ENCODE measurements at places on chromosomes 13 and 19.

DNA sequence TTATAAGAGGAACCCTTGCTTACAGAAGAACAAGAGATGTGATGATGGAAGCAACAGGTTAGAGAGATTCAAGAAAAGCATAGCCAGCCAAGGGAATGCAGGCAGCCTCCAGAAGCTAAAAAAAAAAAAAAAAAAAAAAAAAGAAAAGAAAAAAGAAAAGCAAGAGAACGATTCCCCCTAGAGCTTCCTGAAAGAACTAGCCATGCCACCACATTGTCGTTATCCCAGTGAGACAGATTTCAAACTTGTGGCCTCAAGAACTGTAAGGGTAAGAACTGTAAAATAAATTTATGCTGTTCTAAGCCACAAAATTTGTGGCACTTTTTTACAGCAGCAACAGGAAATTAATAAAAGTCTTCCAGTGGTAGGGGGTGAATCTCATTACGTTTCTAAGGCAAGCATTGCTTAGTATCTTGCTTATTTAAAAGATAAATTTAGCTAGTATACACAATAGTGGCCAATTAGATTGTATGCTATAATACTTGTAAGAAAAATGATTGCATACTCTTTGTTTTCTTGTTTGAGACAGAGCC, 21.8 kb downstream of the RFXAP start:
- no peak for DNase-seq

- no peak for DNase-seq
These were observed 1.3 kb downstream of the B3GNT3 start for GRCh38 chr19:17796013-17796837.

GRCh38 chr13:39417643-39418042, 185.3 kb downstream of the LHFPL6 start:
- DNase-seq, result peak; percentile 70

DNA sequence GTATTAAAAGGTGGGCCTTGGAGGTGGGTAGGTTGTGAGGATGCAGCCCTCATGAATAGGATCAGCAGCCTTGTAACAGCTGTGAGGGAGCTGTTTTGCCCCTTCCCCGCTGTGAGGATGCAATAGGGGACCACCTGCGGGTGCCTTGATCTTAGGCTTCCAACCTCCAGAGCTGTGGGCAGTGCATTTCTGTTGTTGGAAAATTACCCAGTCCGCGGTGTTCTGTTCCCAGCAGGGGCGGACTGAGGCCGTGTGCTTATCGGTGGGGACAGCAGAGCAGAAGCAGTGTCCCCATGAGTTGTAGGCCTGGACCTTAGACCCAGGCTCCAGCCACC, 54.8 kb upstream of the TEX29 start:
- DNase-seq, result no peak

GRCh38 chr13:78909276-78909675, 250.3 kb upstream of the OBI1 start:
- DNase-seq, result no peak

DNA sequence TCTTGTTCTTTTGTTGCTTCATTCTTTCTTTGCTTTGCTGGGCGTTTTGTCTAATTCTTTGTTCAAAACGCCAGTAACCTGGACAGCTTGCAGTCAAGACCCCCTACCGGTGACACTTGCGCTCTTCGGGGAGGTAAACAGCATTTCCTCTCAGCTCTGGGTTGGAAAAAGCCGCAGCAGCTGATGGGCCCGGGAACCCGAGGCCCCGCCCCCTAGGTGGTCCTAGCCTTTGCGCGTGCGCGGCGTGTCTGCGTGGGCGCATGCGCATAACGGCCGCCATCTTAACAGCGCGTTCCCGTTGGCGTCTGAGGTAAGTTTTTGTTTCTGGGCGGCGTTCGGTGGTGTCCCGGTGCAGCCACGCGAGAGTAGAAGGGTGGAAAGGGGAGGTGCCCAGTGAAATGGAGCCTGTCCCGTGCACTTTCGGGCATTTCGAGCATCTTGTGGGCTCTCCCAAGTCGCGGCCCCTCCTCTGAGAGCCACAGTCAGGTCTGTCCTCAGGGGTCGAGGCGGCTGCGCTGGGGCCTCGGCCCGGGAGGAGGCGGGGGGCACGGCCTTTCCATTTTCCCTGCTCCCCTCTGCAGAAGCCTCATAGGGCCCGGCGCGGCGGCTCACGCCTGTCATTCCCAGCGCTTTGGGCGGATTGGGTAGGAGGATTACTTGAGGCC, at the start of gene ZNF559:
Gene ZNF559, plus strand, starts transcription at position 261 of the 665 bp plus-strand sequence. CDS start 14,371 bp downstream, outside the sequence.
- DNase-seq, result peak; percentile 96

DNA sequence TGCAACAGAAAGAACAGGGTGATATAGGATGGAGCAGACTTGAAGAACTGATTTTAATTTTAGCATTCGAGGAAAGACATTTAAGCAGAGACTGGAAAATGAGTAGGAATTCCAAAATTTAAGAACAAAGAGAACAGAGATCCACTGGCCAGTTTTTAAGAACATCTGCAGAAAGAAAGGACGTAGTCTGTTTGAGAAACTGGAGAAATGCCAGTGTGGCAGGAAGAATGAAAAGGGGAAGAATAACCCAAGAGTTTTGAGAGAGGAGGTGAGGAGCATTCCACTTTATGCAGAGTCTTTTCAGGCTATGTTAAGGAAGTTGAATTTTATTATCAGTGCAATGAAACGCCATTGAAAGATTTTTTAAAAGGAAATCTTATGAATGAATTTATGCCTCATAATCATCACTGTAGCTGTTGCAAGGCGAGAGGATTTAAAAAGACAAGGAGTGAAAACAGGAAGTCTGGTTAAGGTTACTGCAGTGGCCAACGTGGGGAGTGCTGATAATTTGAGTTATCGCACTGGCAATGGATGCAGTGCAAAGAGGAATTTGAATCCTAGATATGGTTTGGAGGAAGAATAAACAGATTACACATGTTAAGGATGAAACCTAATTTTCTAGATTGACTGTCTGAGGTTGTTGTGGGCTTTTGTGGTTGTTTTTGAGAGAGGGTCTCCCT, 253.8 kb downstream of the DACH1 start:
- no peak for DNase-seq

DNA sequence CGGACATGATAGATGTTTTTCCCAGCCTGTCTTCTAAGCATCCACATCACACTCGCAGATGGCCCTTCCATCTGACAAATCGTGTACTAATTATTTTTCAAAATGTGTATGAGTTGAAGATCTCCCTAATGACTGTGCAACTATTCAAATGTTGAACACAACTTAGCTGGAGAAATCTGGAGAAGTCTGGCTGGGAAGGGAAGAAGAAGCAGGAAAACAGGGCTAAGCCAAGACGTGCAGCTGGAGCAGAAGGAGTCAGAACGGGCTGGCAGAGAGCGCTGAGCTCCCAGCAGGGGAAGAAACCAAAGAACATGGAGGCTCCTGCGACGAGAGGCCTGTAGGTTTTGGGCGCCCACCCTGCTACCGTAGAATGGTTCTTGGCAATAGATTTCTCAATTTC, 13.2 kb upstream of the LATS2 start:
- peak; percentile 39 for DNase-seq

- no peak for DNase-seq
These were observed 1.2 kb downstream of the CPT1C start for GRCh38 chr19:49692147-49692506.

- no peak for DNase-seq
These were observed 495.6 kb downstream of the SLITRK6 start for GRCh38 chr13:85303630-85304029.

- no peak for DNase-seq
These were observed 99.7 kb downstream of the STARD13 start for GRCh38 chr13:33185853-33186252.

DNA sequence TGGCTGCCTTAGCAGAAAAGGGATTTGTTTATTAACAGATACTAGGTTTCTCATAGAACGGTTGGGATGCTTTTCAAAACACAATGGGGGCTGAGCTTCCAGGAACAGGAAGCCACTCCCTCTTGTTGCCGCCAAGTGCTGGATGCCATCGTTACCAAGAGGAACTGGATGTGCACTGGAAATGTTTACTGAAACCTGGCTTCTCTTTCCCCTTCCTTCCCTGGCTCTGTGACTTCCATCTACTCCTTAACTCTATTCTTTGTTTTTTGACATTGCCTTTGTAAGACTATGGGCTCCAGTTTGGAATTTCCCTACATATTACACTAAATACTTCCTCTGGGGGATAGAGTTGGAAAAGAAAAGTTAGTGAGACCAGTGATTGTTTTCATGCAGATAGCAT, 11.7 kb upstream of the KL start:
- DNase-seq, result no peak

DNA sequence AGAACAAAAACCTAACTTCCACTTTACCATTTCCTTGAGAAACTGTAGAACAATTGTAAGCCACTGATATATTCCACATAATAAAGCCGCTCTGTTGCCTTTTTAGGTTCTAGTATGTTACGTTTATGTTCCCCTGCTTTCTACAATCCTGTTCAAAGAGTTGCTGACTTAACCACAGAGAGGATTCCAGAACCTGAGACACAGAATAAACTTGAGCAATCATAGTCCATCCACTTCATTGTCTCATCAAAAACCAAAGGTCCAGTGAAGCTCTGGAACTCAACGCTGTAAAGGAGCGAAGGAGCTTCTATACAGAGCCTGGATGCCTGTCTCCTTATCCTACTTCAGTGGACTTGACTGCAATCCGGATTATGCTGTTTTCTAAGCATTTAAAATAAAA, 4.6 kb downstream of the STARD13 start:
- no peak for DNase-seq

DNA sequence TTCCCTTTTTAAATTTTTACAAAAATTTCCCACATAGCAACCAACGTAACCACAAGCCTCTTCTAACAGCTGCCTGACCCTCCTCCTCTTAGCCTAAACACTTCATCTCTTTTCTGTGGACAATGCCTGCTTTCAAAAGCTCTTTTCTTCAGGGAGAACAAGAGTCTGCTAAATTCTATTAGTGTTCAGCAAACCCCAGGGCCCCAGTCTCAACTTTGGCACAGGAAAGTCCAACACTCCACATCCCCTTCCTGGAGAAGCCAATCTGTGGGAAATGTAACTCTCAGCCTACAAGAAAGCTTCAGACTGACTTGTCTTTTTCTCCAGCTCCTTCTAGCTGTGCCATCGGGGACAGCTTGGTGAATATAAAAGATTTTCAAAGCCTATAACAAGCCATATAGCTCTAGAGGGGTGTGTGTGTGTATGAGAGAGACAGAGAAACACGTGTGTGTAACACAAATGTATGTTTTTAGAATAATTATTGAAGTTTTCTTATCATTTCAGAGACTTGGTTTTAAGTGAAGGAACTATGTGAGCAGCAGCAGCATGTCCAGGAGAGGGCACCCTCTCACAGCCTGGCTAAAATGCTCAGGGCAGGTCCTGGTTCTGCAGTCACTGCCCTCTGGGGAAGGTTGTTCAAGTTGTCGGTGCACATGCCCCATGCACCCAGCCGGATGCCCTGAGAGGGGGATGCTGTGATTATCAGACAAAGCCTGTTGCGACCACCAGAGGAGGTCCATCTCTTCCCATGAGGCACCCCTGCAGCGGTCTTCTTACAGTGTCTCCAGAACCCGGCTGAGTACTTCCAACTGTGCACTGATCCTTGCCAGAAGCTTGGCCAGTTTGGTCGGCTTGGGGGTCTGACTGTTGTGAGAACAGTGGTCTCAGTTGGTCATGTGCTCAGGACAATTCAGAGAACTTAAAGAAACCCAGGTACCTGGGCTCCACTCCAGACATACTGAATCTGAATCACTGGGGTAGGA, 34.4 kb downstream of the CCDC70 start:
- DNase-seq, result peak; percentile 38

DNA sequence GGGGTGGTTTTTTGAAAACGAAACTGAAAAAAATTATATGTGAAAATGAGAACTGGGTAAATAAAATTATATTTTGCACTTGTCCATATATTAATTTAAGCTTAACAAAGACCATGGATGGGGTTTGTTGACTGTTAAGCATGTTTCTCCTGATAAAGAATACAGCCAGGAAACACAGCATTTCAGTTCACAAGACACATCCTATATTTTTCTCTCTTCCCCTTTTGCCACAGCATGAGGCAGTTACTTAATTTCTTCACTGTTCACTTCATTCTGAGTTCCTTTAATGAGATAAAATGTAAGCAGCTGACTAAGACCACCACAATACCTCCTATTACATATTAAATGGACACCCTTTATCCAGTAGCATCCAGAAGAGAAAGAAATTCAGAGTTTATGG, 64.0 kb downstream of the RXFP2 start:
- no peak for DNase-seq

GRCh38 chr19:56547535-56547934, 8.8 kb downstream of the ZFP28 start:
- no peak for DNase-seq

GRCh38 chr13:45823583-45823982, 28.0 kb downstream of the SIAH3 start:
- DNase-seq, result no peak

- no peak for DNase-seq
These were observed 67.3 kb upstream of the SLC10A2 start for GRCh38 chr13:103133556-103133955.

DNA sequence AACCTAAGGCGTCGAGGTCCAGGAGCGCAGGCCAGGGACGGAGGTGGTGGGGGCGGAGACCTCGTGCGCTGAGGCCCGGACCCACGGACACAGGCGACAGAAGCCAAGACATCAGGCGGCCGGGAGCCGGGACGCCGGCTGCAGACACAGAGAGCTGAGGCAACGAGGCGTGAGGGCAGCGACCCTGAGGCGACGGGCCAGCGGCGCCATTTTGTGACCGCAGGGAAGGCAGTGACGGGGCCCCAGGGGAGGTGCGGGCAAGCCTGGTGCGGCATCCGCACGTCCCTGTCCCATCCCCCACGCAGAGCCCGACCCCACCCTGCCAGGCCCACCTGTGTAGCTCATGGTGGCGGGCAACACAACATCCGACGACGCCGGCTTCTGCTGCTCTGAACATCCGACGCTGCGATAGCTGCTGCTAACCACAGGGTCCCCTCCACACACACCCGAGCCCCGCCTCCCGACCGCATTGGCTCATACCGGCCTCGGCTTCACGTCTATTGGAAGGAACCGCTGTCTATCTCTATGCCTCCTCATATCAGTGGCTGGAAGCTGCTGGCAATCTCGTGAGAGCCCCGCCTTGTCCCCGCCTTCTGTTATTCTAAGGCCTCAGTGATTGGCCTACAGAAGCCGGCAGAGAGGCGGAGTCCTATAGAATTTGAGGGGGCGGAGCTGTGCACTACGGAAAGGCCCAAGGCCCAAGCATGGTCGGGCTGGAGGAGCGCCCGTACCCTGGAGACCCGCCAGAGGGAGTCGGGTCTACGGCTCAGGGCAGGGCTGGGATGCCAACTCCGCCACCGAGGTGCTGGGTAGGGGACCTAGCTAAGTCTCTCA, at the start of gene AKAP8L:
Gene AKAP8L, minus strand, starts transcription at position 410 of the 834 bp plus-strand sequence. Its CDS starts 65 bp downstream, at position 345.
- DNase-seq, result peak; percentile 100

Measured in fibroblast of upper back skin (primary cell).